Naive thymus-derived CD4-positive, alpha-beta T cell (primary cell): ENCODE measurements at places on chromosomes 1 and 21.

- no peaks in the 10 kb centered on the region for H3K27me3 ChIP-seq
- H3K4me1 ChIP-seq = no peaks in the 10 kb centered on the region
- H3K4me3 ChIP-seq = no peak overlapping the region
- DNase-seq = no peak
- no peak overlapping the region for H3K27ac ChIP-seq
Measured at GRCh38 chr1:200282497-200283122, 127.2 kb downstream of the ZNF281 start.

- H3K4me3 ChIP-seq = peak overlapping the region; percentile 100
- H3K27me3 ChIP-seq = no peaks in the 10 kb centered on the region
- H3K36me3 ChIP-seq = peaks cover 3% of the 10 kb centered on the region
- peak overlapping the region; percentile 99 for H3K27ac ChIP-seq
- peaks cover 49% of the 10 kb centered on the region for H3K4me1 ChIP-seq
- peak; percentile 81 for DNase-seq
Measured at GRCh38 chr1:113929750-113930498, 800 bp downstream of the HIPK1 start.

GRCh38 chr1:107533436-107533835 lies 392.6 kb downstream of the NTNG1 start:
- no peaks in the 10 kb centered on the region for H3K36me3 ChIP-seq
- H3K4me3 ChIP-seq = no peak overlapping the region
- H3K27ac ChIP-seq = no peak overlapping the region
- no peaks in the 10 kb centered on the region for H3K27me3 ChIP-seq
- no peaks in the 10 kb centered on the region for H3K4me1 ChIP-seq

DNA sequence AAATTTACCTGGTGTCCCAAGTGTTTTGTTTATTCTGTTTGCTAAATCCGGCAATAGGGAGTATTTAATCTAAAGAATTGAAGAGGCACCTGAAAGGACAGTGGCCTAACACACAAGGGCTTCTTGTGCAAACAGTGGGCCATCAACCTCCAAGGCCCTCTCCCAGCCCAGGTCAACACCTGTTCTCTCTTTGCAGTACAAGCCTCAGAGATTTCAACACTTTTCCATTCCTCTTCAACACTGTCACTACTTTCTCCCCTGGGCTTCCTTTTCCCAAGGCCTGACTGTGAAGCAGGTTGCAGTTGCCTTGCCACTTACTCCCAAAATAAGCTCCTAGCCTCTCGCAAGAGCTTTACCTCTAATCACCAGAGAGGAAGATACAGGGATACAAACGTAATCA lies 3.2 kb upstream of the SNAPIN start:
- no peak for DNase-seq
- no peak overlapping the region for H3K27ac ChIP-seq
- no peaks in the 10 kb centered on the region for H3K36me3 ChIP-seq
- H3K4me1 ChIP-seq = peaks cover 9% of the 10 kb centered on the region
- no peaks in the 10 kb centered on the region for H3K27me3 ChIP-seq

- H3K4me1 ChIP-seq = no peaks in the 10 kb centered on the region
- no peaks in the 10 kb centered on the region for H3K36me3 ChIP-seq
- H3K27ac ChIP-seq = no peak overlapping the region
- no peak overlapping the region for H3K4me3 ChIP-seq
- H3K27me3 ChIP-seq = no peaks in the 10 kb centered on the region
- DNase-seq = no peak
Measured at GRCh38 chr1:201212056-201212455, 21.4 kb downstream of the IGFN1 start.

DNA sequence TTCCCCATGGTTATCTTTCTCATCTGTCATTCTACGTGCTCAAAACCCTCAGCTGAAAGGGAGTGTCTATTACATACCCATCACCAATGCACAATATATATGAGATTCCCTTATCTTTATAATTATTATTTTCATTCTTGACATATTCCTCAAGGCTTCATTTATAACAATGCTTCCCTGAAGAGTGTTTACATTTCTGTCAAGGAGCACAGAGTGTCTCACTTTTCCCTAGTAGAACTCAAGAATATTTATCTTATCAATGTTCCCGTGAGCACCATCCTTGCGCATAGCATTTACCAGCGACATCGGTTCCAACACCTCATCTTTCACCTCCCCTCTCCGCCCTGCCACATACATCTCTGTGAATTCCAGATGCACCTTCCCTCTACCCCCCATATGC lies 250.6 kb downstream of the PLA2G4A start:
- no peak for DNase-seq
- peaks cover 3% of the 10 kb centered on the region for H3K27me3 ChIP-seq
- H3K27ac ChIP-seq = no peak overlapping the region
- no peaks in the 10 kb centered on the region for H3K36me3 ChIP-seq

DNA sequence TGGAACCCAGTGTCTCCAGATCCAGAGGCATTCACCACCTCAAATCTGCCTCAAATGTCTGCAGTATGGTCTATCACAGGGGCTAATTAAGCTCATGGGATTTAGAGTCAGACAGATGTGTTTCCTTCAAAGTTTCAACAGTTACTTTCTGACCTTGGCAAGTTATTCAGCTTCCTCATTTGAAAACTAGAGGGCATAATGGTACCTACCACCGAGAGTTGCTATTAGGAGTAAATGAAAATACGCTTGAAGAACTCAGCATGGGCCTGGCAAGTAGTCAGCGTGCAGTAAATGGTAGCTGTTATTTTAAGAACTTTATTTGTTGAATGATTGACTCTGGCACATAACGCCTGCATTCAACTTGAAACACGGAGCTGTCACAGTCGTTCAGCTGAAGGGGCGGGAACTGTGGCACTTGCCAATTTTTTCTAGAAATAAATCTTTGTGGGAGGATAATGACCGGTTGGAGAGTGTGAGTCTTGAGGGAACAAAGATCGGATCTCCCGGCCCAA lies 1.2 kb upstream of the CAP1 start:
- peaks cover 8% of the 10 kb centered on the region for H3K36me3 ChIP-seq
- peak overlapping the region; percentile 99 for H3K4me3 ChIP-seq
- H3K27ac ChIP-seq = peak overlapping the region; percentile 91
- no peak for DNase-seq
- peaks cover 52% of the 10 kb centered on the region for H3K4me1 ChIP-seq
- H3K27me3 ChIP-seq = no peaks in the 10 kb centered on the region

- H3K4me1 ChIP-seq = peaks cover 82% of the 10 kb centered on the region
- no peak for DNase-seq
Measured at GRCh38 chr1:26541431-26541815, 11.9 kb downstream of the RPS6KA1 start.

- no peak overlapping the region for H3K4me3 ChIP-seq
- DNase-seq = no peak
- H3K27me3 ChIP-seq = no peaks in the 10 kb centered on the region
Measured at GRCh38 chr1:33147997-33148314, 33.9 kb downstream of the TRIM62 start.

- no peaks in the 10 kb centered on the region for H3K27me3 ChIP-seq
- no peaks in the 10 kb centered on the region for H3K36me3 ChIP-seq
- no peaks in the 10 kb centered on the region for H3K4me1 ChIP-seq
Measured at GRCh38 chr1:90277270-90277669, 282.4 kb downstream of the ZNF326 start.

- DNase-seq = no peak
- no peak overlapping the region for H3K27ac ChIP-seq
- H3K4me3 ChIP-seq = no peak overlapping the region
- no peaks in the 10 kb centered on the region for H3K4me1 ChIP-seq
Measured at GRCh38 chr1:221907166-221907932, 165.5 kb upstream of the DUSP10 start.

DNA sequence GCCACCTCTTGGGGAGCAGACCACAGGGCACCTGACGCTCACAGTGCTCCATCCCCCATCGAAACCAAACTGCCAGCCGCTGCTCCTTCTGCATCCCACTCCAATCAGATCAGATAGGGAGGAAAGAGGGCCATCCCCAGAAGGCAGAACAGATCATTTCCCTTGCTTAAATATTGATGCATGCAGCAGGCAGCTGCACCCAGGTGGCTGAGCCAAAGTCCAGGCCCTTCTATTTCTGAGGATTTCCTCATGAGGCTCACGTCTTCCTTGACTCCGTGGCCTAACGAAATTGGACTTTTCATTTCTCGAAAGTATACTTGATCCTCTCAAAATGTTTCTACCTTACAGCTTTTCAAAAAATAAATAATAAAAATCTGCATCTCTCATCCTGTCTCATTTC lies 239.2 kb downstream of the ATG4C start:
- no peaks in the 10 kb centered on the region for H3K36me3 ChIP-seq
- no peak overlapping the region for H3K4me3 ChIP-seq
- no peak overlapping the region for H3K27ac ChIP-seq
- no peaks in the 10 kb centered on the region for H3K4me1 ChIP-seq
- DNase-seq = no peak
- H3K27me3 ChIP-seq = no peaks in the 10 kb centered on the region

DNA sequence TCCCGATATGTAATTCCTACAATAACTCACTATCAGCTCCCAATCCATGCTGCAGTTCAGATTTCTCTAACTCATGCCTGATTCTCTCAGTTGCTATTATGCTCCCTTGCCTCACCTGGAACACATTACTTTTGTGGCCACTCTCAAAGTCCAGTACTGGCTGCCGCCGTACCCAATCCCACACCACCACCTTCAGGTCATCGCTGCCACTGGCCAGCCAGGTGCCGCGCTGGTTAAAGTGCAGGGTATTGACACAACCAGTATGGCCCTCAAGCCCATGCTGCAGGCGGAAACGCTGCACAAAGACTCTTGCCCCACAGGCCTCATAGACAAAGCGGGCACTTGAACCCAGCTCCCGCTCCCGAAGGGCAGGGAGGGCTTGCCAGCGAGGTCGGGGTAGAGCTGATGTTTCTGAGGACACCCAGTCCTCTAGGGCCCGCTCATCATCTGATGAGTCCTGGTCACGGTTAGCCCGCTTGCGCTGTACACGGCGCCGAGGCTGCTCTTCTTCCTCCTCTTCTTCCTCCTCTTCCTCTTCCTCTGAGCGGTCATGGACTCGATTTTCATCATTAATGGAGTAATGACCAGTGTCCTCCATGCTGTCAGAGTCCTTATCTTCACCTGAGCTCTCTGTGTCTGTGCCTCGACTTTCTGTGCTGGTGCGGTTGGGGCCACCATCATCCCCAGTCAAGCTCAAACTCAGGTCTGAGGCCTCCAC lies 22.6 kb downstream of the DCAF8 start:
- no peaks in the 10 kb centered on the region for H3K4me1 ChIP-seq
- no peak overlapping the region for H3K4me3 ChIP-seq
- H3K27ac ChIP-seq = no peak overlapping the region
- no peaks in the 10 kb centered on the region for H3K27me3 ChIP-seq
- peaks cover 28% of the 10 kb centered on the region for H3K36me3 ChIP-seq
- no peak for DNase-seq

- no peaks in the 10 kb centered on the region for H3K4me1 ChIP-seq
- no peak overlapping the region for H3K4me3 ChIP-seq
- H3K27ac ChIP-seq = no peak overlapping the region
- no peaks in the 10 kb centered on the region for H3K36me3 ChIP-seq
Measured at GRCh38 chr1:34002810-34003209, 138.9 kb downstream of the HMGB4 start.

DNA sequence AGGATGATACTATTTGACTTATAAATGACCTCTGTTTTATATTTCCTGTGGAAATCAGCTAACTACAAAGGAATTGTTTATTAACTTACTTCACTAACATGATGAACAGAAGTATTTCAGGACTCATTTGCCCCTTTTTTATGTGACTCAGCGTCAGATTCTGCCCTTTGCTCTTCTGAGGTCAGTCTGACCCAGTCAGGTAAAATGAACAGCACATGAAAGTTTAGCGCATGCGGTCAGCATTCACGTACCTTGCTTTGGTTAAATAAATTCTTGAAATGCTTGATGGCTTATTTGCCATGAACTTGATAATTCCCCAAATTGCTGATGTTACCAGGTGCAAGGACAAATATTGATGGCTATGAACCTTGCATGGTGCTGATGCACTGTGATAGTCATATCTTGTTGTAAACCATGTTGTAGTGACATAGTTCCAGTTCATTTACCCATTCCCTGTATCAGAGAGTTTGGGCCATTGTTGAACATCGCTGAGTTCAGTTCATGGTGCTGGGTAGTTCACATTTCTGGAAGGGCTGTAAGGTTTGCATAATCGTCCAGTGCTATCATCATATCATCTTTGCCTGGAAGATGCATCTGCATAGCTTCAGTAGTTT lies 133.4 kb downstream of the NFIA start:
- no peak overlapping the region for H3K4me3 ChIP-seq
- DNase-seq = no peak
- no peak overlapping the region for H3K27ac ChIP-seq
- no peaks in the 10 kb centered on the region for H3K27me3 ChIP-seq
- no peaks in the 10 kb centered on the region for H3K36me3 ChIP-seq

DNA sequence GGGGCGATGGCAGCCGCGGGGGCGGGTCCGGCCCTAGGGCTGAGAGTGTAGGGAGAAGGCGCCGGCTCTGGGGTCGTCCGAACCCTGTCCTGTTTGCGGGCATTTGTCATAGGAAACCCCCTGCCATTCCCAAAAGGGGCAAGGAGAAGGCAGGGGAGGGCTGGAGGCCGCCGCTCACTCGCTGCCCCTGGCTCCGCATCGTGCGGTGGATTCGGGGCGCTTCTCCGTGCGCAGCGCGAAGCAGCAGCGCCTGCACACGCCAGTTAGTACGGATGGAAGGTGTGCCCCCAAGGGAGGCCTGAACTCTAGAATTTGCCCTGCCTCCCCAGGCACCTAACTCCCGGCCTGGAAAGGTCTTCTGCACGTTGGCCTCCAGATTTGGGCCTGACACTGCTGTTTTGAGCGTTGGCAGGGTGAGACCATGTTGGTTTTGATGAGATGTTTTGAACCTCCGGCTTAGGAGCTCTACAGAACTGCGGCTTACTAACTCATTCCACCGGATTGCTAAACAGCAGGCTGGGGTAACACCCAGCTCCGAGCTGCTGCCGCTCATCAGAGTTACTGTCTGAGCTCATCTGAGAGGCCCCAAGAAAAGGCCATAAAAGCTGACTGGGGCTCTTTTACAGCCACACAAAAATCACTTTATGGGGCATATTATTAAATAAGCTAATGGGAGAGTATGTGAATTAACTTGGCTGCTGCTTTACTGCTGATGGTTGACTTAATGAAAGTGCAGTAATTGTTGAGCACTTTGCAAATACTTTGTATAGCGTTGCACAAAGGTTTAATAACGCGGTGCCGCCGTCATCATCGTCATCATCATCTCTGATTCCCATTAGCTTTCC lies 987 bp downstream of the GPR137B start:
- no peaks in the 10 kb centered on the region for H3K27me3 ChIP-seq
- H3K27ac ChIP-seq = peak overlapping the region; percentile 7
- no peak for DNase-seq

DNA sequence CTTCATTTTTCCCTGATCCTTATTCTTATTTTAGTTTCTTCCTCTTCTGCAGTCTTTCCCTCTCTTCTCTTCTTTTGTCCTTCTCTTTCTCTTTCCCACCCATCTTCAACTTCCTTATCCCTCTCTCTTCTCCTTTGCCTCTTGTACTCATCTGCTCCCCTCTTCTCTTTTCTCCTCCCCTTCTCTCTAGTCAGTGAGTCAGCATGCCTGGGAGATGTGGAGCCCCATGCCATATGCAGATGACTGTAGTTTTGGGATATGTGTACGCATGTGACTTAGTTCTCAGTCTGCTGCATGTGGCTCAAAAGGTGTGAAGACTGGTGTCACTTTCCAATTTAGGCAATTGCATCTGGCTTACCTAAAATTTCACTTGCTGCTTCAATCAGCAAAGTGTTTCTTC lies 10.4 kb downstream of the DNAJC6 start:
- H3K4me3 ChIP-seq = no peak overlapping the region
- no peaks in the 10 kb centered on the region for H3K4me1 ChIP-seq
- H3K27me3 ChIP-seq = no peaks in the 10 kb centered on the region
- H3K27ac ChIP-seq = no peak overlapping the region
- no peak for DNase-seq

GRCh38 chr1:192706936-192707335 lies 71.0 kb downstream of the RGS13 start:
- no peak for DNase-seq
- no peaks in the 10 kb centered on the region for H3K27me3 ChIP-seq
- no peak overlapping the region for H3K4me3 ChIP-seq
- no peaks in the 10 kb centered on the region for H3K4me1 ChIP-seq
- H3K36me3 ChIP-seq = no peaks in the 10 kb centered on the region
